Spleen (tissue), 13 donors: ENCODE measurements at places on chromosomes 5 and 9. TPM values are rescaled to one million over a fixed set of nuclear protein-coding genes. Genes with fewer than 3 reads are reported as not detected.

DNA sequence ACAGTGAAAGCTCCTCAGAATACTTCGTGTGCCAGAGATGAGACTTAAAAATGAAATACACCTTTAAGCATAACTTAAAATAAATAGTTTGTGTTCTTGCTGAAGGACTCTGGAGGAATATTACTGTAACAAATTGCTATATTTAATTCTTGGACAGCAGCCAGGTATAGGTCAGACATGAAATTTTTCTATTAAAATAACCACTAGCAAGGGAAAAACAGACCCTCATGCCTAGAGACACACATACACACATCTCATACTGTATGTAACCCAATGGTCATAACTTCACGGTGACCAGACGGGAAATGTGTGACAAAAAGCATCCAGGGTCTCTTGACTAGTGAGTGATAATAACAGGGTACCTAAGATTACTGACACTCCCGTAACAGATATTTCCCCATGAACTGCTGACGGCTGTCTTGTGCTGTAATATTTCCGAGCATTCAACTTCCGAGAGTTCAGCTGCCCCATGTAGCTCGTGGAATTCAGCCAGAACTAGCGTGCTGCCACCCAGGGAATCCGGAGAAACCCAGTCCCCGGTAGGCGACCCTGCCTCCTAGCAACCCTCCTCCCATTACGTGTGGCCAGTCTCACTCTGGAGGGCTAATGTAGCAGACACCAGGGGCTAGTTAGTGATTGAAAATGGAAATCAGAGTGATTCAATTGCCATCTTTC lies 2295.1 kb upstream of the WWC1 start:
- DNase-seq: no peak

DNA sequence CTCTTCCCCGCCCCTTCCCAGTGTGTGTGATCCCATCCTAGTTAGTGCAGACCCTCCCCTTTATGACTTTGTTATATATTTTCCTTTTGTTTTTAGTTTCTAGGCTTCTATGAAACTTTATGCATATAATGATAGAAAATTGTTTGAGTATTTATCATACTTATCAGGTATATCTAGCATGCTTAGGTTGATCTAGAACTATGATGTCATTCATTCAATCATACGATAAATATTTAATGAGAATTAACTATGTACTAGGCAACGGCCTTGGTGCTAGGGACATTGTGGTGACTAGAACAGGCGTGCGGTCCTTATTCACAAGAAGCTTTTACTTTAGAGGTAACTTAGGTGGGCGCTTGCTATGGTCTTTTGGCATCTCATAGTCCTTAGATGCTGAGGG lies 13.6 kb upstream of the ANKRD55 start:
- DNase-seq: no peak

DNA sequence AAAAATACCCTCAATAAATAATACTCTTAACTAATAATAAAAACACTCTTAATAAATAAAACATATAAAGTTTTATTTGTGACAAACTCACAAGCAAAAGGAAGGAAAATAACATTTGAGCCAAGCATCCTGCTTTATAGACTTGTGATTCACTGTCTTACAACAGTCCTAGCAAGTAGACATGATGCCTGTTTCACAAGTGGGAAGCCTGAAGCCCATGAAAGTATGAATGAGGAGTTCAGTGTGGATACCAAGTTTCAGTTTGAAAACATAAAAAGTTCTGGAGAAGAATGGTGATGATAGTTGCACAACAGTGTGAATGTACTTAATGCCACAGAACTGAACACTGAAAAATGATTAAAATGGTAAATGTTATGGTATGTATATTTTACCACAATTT lies 10.9 kb downstream of the HABP4 start:
- no peak for DNase-seq

DNA sequence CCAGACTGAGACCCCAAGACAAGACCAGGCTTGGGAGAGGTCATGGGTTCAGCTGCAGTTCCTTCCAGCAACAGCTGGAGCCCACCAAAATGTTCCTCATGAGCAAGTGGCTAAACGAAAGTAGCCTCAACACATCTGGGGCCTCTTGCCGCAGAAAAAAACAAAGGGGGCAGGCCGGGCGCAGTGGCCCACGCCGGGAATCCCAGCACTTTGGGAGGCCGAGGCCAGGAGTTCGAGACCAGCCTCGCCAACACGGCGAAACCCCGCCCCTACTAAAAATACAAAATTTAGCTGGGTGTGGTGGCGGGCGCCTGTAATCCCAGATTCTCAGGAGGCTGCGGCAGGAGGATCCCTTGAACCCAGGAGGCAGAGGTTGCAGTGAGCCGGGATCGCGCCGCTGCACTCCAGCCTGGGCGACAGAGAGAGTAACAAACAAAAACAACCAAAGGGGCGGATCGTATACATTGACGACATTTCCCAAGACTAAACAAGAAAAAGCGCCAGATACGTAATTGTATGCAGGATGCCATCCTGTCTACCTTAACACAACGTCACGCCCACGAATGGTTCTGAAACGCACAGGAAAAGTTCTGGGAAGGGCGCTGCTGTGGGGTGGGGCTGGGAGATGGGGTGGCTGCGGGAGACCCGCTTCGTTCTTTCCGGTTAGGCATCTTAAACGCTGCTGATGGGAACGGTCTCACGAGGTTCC lies 1.7 kb downstream of the INPP5E start:
- no peak for DNase-seq

- DNase-seq: peak; percentile 34
Measured at GRCh38 chr9:135544981-135545635, 818 bp upstream of the OBP2A start.

GRCh38 chr9:132006677-132007370 lies 72.8 kb downstream of the MED27 start:
- no peak for DNase-seq

DNA sequence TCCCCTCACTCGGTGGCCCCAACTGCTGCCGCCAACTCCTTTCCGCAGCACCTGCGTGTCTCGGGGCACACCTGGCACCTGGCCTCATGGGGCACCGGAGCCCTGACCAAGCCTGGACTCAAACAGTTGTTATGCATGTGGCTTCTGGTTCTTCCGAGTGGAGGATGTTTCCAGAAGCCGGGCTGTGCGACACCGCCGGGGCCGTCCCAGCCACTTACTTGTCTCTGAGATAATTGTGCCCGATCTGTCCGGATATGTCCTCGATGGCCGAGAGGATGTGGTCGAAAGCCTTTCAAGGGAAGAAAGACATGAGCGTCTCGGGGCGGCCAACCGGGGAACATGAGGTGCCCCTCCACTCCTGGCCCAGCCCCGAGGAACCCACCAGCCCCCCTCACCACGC lies 38.4 kb downstream of the EXOC3 start:
- no peak for DNase-seq

DNA sequence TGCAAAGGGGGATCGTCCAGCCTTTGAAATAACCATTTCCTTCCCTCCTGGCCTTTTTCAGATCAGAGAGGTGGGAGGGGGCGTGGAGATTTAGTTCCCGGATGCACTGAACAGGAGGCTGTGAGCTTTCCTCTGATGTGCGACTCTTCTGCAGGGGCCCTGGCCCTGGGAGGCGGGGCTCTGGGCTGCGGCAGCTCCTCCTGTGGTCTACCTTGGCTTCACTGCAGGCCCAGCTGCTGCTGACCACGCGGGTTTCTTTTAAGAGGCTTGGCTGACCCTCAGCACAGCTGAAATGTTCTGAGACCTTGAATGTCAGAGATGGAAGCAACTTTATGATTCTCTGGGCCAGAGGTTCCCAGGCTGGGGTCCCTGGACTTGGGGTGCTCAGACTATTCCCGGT lies 27.0 kb upstream of the COL15A1 start:
- DNase-seq: no peak

- DNase-seq: no peak
Measured at GRCh38 chr9:81224166-81225081, 464.9 kb downstream of the TLE1 start.

DNA sequence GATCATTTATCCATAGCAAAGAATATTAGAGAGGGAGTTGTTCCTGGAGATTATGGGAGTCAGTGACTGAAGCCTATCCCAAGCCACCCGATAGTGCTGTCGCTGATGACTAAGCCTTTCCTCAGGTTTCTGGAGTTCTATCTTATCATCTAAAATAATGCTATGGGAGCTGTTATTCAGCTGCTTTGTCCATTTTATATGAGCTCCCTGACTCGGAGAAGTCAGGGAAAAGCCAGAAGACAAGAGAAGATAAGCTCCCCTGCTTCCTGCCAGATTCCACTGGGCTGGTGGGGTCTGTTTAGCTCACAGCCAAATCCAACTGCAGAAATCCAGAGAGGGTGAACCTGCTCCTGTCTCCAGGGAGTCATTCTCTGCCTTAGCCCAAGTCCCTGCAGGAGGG lies 148.2 kb downstream of the DROSHA start:
- DNase-seq: no peak

GRCh38 chr5:127187706-127188105 lies 102.9 kb upstream of the MEGF10 start:
- DNase-seq: no peak

DNA sequence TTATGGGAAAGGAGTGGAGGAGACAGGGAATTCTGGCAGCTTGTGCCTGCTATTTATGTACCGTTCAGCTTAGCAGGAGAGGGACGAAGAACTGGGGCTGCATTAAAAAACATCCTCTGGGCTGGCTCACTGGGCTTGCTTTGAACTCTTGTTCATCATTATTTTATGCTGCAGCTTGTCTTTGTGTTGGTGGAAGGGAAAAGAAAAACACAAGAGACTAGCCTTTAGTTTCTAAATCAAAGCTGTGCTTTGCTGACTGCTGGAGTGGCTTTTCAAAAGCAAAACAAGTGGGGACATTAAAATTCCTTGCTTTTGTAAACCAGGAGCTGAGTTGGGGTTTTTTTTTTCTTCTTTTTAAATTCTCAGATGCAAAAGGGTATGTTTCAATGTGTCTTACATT lies 5.9 kb upstream of the RGMB start:
- no peak for DNase-seq

- DNase-seq: no peak
Measured at GRCh38 chr5:107812570-107813141, 141.9 kb upstream of the EFNA5 start.

- no peak for DNase-seq
Measured at GRCh38 chr5:82597437-82597836, 319.3 kb upstream of the RPS23 start.

Gene C6
- total RNA-seq: not detected

Gene REXO4
- 21.5 TPM for total RNA-seq

Gene OLFM1
- 40.9 TPM for total RNA-seq

Gene ANKRD31
- total RNA-seq: 0.26 TPM

Gene LEAP2
- total RNA-seq: 2.1 TPM

Gene HTR4
- total RNA-seq: 0.70 TPM
